Hindlimb muscle (tissue), 1 donor: ENCODE measurements at places on chromosomes 12 and 14. TPM values are rescaled to one million over a fixed set of nuclear protein-coding genes. Genes with fewer than 3 reads are reported as not detected.

GRCh38 chr12:82383930-82384552 lies 25.7 kb downstream of the METTL25 start:
- DNase-seq = peak; percentile 18

Gene CLIP1
- 21.7 TPM for polyA plus RNA-seq

- peak; percentile 78 for DNase-seq
Measured at GRCh38 chr14:68633131-68633991, 159.5 kb downstream of the ZFP36L1 start.

Gene ESR2
- polyA plus RNA-seq = 0.41 TPM

Gene IGF1
- polyA plus RNA-seq = 21.8 TPM

DNA sequence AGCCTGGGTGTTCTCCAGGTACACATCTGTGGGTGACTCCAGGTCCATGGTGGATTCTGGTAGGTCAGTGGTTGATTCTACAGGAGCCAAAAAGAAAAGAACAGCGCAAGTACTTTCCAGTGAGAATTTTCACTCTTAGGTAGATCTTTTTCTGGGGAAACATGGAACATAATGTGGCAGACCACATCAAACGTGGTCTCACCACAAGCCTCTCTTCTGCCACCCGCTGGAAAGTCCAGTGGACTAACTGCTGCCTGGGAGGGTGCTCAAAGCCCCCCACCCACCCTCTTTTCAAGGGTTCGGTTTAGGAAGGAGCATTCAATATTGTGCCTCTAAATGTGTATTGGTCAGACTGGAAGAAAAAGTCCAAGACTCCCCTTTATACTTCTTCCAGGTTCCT lies 36.1 kb upstream of the PRB2 start:
- DNase-seq = no peak

Gene OAS2
- 2.8 TPM for polyA plus RNA-seq

- no peak for DNase-seq
Measured at GRCh38 chr12:115941362-115941761, 336.1 kb downstream of the MED13L start.
